Esophagus squamous epithelium (tissue), 5 donors: ENCODE measurements at places on chromosomes 6 and 20.
A peak's percentile ranks its signal among the peaks of the same experiment; 100 is the strongest.

GRCh38 chr20:16528078-16528477 lies 45.2 kb downstream of the KIF16B start:
- DNase-seq: no peak

- DNase-seq: peak; percentile 52
Measured at GRCh38 chr6:34236443-34237315, at the start of gene HMGA1. HMGA1 (plus strand) TSS chr6:34236873; CDS start chr6:34240781, 3,908 bp downstream.

GRCh38 chr6:69284176-69284730 lies 512.6 kb downstream of the LMBRD1 start:
- DNase-seq: no peak

DNA sequence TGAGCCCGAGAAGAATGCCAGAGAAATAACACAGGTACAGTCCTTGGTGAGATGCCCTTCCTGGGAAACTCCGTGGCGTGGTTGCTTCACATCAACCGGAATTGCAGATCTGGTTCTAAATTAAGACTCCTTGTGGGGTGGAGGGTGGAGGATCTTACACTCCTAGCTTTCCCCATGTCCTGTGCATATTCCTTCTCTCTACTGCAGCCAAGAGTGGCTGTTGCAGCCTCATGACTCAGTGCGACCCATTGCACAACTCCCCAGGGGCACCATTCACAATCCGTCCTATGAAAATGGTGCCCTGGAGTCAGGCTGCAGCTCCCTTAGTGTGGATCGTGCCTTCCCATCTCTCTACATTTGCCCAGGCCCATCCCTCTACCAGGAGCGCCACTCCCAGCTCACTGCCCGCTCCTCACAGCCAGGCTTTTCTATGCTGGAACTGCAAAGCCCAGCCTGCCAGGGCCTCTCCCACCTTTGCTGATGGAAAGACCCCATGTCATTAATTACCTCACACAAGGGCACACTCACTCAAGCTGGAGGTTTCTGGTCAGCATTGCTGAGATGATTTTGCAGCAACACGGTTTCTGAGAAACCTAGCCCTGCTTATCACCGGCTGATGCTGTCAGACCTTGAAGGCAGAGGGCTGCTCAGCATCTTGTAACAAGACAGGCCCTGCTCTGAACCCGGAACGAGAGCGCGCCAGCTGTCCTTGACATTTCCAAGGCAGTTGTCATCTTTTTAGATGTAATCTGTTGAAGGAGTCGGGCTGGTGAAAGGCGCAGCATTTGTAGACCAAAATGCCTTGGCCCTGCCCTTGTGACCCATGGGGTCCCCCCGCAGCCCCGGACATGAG lies 39.7 kb downstream of the SIRPA start:
- DNase-seq: no peak

- no peak for DNase-seq
Measured at GRCh38 chr6:157912326-157912725, 69.3 kb upstream of the SYNJ2 start.

DNA sequence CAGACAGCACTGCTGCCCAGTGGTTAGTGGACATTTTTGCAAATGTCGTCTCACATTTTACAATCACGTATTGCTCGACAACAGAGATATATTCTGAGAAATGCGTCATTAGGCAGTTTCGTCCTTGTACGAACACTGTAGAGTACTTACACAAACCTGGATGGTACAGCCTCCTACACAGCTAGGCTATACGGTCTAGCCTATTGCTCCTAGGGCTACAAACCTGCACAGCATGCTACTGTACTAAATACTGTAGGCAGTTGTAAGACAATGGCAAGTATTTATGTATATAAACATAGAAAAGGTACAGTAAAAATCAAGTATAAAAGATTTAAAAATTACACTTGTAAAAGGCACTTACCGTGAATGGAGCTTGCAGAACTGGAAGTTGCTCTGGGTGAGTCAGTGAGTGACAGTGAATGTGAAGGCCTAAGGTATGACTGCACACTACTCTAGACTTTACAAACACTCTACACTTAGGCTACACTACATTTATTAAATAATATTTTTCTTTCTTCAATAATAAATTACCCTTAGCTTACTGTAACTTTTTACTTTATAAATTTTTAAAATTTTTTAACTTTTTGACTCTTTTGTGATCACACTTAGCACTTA lies 43.1 kb downstream of the ALDH5A1 start:
- DNase-seq: no peak

DNA sequence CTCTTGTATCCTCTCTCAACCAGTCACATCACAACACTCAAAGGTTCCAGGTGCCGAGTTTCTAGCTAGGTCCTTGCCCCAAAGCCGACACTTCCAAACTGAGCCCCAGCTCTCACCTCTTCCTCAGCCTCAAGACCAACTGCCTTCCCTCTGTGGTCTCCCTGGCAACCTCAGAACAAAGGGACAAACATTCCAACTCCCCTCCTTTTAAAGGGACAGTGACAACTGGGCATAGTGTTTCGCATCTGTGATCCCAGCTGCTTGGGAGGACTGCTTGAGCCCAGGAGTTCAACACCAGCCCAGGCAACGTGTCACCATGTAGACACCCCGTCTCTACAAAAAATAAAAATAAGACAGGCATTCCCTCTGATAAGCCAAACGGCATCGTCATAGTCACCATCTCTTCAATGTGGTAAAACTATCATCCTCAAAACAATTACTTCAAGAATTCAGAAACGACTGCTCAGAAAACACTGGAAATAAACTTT lies 11.3 kb downstream of the DIDO1 start:
- DNase-seq: no peak

GRCh38 chr20:4272225-4272624 lies 256.9 kb upstream of the RNF24 start:
- no peak for DNase-seq

- DNase-seq: no peak
Measured at GRCh38 chr6:156282087-156282486, 495.1 kb upstream of the ARID1B start.

DNA sequence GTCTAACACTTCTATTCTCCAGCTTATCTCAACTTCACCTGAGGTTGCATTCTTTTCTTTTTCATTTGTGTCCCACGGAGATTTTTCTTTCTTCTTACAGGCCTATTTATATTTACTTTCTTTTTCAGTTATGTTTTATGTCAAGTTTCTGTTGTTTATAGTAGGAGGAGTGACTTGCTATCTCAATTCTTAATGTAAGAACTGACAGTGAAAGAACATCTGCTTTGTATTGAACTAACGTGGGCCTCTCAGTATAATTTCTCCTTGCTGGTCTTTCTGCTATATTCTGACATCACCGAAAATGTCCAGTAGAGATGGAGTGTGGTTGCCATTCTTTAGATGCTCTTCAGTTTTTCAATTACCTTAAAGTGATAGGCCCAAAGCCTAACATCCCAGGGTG lies 521.7 kb downstream of the EPM2A start:
- DNase-seq: no peak

DNA sequence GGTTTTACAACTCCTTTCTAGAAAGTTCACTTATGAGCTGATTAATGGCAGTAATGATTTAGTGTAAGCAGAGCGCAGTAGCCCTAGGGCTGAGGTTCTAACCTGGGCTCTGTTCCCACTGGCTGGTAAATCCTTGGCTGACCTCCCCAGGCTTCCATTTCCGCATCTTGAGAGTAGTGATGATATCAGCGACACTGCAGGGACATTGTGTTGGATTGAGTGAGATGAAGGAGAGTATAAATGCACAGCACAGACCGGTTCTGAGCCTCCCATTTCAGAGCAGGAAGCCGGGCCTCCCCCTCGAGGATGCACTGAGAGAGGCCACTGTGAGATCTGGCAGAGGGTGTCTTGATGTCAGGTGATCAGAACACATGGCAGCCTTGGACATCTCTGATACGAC lies 477.2 kb upstream of the SULF2 start:
- no peak for DNase-seq

- DNase-seq: no peak
Measured at GRCh38 chr6:12371151-12371550, 81.0 kb downstream of the EDN1 start.

DNA sequence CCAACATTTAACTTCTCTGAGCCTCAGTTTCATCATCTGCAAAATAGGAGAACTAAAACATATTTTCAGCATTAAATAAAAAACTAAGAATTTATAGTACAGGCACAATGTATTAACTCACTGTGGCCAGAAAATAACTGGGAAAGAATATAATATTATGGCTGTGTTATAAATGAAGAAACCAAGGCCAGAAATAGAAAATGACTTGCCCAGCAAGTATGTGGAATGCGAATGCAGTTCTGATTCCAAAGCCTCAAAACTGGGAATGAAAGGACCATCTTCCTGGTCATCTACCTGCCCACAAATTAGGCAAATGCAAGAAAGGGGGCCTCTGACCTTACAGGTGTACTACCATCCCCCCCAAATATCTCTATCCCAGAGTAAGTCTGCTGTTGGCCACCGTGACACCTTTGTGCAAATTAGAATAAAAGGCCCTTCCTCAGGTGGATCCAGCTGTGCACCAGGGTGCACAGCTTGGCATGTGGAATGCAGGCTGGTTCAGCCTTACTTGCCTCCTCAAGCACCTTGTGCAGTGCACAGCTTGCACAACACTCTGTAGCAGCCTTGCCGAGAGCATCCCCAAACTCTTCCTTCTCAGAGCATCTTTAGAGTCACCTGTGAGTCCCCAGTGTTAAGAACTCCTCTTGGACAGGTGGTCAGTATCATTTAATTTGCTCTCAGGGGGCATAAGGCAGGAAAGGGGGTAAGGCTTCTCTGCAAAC lies 4.4 kb downstream of the SLC13A3 start:
- DNase-seq: no peak

GRCh38 chr6:149112976-149113375 lies 204.5 kb upstream of the TAB2 start:
- DNase-seq: no peak

GRCh38 chr6:152300517-152300916 lies 336.6 kb downstream of the SYNE1 start:
- no peak for DNase-seq
